ENCODE measurements at places on chromosomes 1 and 21. TPM values are rescaled to one million over a fixed set of nuclear protein-coding genes. Genes with fewer than 3 reads are reported as not detected.

Gene TMPRSS2
- 36.1 TPM for polyA plus RNA-seq

Gene UTS2
- polyA plus RNA-seq, result not detected

Gene MMEL1
- 3.3 TPM for polyA plus RNA-seq

Gene AADACL3
- polyA plus RNA-seq, result not detected

Gene ZNF678
- polyA plus RNA-seq, result 16.3 TPM
